ENCODE measurements at places on chromosomes 12 and 14.

DNA sequence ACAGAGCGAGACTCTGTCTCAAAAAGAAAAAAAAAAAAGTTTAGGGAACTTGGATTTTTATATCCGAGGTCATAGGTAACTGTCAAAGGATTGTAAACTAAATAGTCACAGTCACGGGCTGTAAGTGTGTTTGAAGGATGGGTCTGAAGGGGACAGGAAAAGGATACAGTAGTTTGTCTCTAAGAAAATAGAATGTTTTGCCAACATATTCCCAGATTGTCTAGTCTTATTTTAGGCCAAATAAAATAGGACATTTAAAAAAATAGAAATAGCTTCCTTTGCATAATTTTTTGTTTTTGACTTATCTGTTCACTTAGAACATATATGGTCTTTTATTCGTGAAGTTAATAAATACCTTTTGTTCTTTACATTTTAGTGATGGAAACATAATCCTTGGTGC is 24.2 kb upstream of the REP15 start:
- no peak for DNase-seq

- DNase-seq: no peak
These were observed 54.1 kb downstream of the CEP83 start for GRCh38 chr12:94405413-94406116.

- no peak for DNase-seq
These were observed 20.6 kb downstream of the CNIH1 start for GRCh38 chr14:54420478-54421142.

GRCh38 chr12:40648519-40648918 is 43.7 kb upstream of the CNTN1 start:
- DNase-seq: no peak

GRCh38 chr12:12745576-12746211 is 28.5 kb downstream of the CDKN1B start:
- DNase-seq: no peak

DNA sequence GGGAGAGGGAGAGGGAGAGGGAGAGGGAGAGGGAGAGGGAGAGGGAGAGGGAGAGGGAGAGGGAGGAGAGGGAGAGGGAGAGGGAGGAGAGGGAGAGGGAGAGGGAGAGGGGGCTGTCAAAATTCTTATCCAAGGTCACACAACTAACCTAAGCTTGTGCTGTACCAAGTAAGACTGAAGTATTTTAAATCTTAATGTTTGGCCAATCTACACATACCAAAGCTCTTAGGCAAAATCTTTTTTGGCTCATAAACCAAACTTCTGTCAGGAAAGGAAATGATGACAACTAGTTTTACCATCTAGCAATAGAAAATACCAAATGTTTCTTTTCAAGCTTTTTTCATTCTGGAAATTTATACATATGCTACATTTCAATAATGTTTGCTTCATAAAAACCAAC is 33.8 kb downstream of the CCDC38 start:
- DNase-seq: no peak

GRCh38 chr14:65349100-65349499 is 63.4 kb upstream of the FUT8 start:
- DNase-seq: no peak

- DNase-seq: no peak
These were observed 120.6 kb downstream of the TGFB3 start for GRCh38 chr14:75861161-75861621.

- no peak for DNase-seq
These were observed 8.3 kb downstream of the SLC4A8 start for GRCh38 chr12:51432921-51433320.

DNA sequence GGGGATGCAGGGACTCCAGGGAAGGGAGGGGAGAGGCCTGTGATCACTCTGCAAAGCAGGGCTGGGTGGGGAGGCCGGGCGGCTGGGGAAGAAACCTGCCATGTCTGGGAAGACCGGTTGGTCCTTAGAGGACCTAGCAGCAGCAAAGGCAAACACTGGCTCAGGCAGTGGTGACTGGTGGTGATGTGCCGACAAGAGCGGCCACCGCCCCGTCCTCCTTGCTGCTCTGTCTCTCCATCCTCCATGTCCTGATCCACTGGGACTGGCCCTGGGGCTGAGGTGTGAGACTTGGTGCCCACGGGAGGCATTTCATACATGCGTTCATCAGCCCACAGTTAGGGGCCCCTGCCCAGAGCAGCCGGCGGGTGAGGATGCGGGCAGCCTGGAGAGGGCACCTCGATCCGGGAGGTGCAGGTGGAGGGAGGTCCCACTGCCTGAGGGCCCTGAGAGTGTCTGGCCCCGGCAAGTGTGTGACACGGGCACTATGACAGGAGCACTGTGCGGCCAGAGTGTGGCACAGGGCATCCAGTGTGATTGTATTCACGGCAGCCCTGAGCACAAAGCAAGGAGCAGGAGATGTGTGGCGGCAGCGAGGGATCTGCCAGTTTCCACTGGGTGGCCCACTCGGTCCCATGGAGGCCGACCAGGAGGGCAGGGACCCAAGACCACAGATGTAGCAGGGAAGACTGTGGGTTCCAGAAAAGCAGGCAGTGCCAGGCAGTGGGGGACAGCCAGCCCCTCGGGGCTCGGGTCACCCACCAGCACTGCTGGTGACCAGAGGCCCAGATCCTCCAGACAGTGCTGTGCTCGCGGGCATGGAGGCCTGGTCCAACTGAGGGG is 13.9 kb downstream of the ANKRD9 start:
- DNase-seq: no peak

GRCh38 chr14:31785574-31785973 is 224.4 kb downstream of the NUBPL start:
- DNase-seq: no peak

GRCh38 chr12:100391856-100392255 is 35.0 kb downstream of the SLC17A8 start:
- no peak for DNase-seq

- no peak for DNase-seq
These were observed 29.3 kb downstream of the PIWIL1 start for GRCh38 chr12:130367003-130367402.

DNA sequence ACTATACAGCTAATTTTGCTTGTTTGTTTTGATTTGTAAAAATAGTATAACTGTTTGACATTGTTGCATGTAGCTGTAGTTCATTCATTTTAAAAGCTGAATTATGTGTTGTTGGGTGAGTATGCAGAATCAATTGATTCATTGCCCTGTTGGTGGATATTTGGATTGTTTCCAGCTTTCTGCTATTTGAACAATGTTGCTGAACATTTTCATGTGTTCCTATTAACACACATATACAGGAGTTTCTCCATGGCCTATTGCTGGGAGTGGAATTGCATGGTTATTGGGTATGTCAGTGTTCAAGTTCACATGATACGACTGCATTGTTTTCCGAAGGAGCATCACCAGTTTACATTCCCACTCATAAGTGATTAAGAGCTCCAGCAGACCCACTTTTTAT is 75.3 kb downstream of the SRGAP1 start:
- DNase-seq: no peak

GRCh38 chr12:118743896-118744700 is 237.2 kb upstream of the SRRM4 start:
- no peak for DNase-seq

DNA sequence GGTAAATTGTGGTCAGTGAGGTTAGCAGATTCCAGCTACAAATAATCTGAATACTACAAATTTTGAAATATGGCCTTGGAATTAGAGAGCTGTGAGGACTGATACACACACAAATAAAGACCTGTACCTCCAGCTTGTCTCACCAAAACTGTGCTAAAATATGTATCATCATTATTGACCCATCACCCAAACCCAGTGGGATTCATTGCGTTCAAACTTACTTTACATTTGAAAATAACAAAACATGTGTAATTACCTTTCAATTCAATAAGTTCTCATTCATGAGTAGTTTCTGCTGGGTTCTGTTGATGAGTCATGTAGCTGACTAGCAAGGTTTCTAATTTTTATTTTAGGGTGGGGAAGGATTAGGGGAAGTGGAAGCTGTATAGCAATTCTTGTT is 170.9 kb downstream of the MSRB3 start:
- no peak for DNase-seq

DNA sequence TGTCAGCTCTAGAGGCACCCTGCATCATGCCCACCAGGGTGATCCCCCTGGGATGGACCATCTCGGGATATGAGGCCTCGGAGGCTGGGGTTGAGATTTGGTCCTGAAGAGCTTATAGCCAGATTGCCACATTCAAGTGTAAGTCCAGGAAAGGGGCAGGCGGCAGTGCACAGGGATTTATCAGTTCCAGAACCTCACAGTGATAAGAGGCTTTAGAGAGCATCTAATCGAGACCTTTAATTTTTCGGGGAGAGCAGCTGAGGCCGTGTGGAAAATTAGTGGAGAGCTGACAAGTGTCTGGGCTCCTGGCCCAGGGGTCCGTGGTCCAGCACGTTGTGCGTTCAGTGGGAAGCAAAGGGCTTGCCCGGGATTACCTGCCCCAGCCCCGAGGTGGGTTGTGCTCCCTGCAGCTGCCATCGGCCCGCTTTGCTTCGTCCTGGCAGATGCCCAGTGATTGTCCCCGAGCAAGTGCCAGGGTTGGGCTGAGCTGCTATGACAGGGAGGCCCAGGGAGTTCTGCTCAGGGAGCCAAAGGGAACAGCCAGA is 52.1 kb downstream of the C14orf132 start:
- no peak for DNase-seq

DNA sequence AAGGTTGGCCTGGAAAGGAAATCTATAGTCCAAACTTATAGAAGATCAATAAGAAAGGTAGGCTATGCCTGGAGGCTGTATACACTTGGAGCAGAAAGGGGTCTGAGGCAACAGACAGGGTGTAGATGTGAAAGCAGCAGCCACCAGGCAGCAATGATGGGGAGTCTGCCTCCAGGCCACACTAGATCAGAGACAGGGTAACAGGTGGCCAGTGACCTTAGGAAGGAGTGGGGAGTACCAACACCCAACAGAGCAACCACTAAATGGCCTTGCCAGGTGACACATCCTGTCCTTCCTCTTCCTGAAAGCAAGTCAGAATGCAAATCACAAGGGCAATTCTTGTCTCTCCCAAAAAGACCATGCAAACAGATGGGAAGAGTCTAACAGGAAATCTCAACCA is 46.4 kb upstream of the NID2 start:
- DNase-seq: no peak

GRCh38 chr14:93096691-93097322 is 18.9 kb downstream of the ITPK1 start:
- DNase-seq: no peak

DNA sequence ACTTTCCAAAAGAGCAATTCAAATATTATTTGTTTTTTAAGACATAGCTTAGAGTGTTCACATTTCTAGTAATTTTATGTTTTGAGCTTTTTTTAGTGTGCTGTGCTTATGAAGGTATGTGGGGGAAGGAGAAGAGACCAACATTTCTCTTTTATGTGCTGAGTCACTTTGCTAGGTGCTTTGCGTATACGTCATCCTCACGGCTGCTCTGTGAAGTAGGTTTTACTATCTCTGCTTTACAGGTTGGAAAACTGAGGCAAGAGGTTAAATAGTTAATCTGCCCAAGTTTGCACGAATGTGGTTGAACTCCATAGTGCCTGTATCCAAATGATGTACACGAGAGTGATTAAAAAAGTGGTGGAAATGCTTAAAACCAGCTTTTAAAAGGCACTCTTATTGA is 75.9 kb downstream of the AEBP2 start:
- DNase-seq: no peak

GRCh38 chr12:49868952-49869815 is 26.3 kb upstream of the BCDIN3D start:
- peak; percentile 79 for DNase-seq

- DNase-seq: no peak
These were observed 15.1 kb downstream of the ZFHX2 start for GRCh38 chr14:23536494-23536893.

DNA sequence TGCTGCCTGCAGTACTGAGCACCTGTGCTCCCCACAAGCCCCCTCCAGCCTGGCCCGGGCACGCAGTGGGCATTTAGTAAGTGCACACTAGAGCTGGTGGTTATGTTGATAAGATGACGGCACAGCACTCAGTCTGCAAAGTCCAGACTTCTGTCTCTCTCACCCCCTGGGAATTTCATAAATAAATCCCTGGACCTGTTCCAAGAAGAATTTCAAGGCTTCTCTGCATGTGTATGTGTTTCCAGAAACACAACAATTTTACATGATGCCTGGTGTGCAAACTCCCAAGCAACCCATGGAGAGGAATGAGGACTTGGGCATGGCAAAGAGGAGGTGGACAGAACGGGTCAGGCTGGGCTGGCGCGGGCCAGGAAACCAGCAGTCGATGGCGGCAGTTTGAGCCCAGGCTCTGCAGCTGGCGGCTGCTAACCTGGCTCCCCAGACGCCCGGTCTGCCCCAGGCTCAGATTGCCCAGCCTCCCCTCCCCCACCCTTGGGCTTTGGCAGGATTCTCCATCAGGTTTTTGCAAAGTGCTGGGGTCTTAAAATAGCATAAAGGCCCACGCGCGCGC is 10.4 kb upstream of the ACVR1B start:
- no peak for DNase-seq

DNA sequence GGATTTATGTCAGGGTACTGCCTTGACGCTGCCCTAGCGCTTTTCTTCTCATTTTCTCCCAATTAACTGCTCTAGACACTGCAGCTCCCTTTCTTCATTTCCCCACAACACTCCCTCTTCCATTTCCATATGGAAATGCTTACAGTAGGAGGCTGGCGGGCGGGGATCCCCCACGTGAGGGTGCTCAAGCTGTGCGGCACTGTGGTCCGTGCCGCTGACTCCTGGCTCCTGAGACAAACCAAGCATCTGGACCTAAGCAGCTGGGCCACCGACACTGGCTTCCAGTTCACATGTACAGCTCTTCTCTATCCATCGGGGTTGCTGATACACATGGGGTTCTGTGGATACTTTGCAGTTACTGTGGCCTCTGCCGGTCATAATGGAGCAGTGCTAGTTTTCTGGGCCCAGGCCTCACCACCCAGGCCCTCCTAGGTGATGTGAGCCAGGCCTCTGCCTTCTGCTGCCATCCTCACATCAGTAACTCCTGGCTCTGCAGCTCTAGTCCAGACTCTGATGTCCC is 20.2 kb downstream of the TCHP start:
- no peak for DNase-seq
